T-helper 9 cell (primary cell): ENCODE measurements at places on chromosomes 1 and 21.

DNA sequence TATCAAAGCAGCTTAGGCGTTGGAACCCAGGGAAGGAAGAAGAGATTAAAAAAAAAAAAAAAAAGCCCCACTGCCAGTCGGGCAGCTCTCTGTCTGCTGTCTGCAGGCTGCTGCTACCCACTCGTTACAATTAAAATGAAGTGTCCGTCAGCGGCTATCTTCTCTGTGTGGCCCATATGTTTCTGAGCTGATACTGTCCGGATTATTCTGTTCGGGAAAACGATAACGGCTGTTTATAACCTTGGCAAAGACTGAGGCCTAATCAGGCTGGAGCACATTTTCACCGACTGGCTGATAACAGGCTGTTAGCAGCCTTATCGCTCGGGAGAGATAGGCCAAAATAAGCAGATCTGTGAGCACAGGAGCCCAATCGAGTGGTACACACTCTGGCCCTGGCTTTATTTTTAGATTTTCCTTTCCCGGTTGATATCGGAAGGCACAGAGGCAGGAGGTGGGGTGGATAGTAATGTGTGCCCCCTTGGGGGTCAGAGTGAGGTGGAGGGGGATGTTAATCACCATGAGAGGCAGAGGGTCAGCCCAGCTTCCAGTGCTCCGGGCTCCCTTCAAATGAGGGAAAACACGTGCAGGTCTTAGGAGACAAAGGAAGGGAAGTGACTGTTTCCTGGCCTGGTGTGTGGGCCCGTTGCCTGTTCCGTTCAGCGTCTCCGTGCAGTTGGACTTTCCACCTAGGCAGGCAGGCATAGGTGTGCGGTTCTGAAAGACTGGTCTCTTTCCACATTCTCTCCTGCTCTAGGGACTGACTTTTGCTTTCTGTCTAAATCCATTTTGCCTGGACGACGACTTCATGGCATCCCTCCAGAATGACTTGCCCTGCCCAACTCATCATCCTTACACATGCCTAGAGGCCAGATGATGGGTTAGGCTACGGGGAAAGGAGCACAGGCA, 153.4 kb downstream of the PBX1 start:
- DNase-seq = no peak

DNA sequence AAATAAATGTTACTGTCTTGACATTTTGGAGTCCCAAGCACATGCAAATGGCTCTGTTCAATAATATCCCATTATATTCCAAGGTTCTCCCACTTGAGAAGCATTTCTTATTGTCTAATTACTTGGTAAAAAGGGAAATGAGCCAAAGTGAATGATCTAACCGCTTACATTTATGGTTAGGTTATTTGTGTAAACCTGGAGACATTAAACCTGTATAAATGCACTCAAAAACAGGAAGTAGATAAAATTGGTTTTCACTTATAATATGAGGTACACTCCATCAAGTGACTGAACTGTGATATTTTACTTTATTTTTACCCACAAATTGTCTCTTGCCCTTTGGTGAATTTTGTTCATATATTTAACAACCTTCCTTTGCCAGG, 26.8 kb downstream of the KIF1B start:
- no peak for DNase-seq

- DNase-seq = no peak
Measured at GRCh38 chr1:17819129-17819802, 64.1 kb downstream of the ACTL8 start.

- no peak for DNase-seq
Measured at GRCh38 chr1:87592156-87592555, 263.5 kb downstream of the LMO4 start.

DNA sequence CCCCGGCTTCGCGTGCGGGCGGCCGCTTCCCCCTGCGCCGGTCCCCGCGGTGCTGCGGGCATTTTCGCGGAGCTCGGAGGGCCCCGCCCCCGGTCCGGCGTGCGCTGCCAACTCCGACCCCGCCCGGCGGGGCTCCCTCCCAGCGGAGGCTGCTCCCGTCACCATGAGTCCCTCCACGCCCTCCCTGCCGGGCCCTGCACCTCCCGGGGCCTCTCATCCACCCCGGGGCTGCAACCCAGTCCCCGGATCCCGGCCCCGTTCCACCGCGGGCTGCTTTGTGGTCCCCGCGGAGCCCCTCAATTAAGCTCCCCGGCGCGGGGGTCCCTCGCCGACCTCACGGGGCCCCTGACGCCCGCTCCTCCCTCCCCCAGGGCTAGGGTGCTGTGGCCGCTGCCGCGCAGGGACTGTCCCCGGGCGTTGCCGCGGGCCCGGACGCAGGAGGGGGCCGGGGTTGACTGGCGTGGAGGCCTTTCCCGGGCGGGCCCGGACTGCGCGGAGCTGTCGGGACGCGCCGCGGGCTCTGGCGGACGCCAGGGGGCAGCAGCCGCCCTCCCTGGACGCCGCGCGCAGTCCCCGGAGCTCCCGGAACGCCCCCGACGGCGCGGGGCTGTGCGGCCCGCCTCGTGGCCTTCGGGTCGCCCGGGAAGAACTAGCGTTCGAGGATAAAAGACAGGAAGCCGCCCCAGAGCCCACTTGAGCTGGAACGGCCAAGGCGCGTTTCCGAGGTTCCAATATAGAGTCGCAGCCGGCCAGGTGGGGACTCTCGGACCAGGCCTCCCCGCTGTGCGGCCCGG, 159.2 kb downstream of the RUNX1 start:
- DNase-seq = peak; percentile 66

GRCh38 chr1:159008744-159009188, 941 bp upstream of the IFI16 start:
- DNase-seq = peak; percentile 11

DNA sequence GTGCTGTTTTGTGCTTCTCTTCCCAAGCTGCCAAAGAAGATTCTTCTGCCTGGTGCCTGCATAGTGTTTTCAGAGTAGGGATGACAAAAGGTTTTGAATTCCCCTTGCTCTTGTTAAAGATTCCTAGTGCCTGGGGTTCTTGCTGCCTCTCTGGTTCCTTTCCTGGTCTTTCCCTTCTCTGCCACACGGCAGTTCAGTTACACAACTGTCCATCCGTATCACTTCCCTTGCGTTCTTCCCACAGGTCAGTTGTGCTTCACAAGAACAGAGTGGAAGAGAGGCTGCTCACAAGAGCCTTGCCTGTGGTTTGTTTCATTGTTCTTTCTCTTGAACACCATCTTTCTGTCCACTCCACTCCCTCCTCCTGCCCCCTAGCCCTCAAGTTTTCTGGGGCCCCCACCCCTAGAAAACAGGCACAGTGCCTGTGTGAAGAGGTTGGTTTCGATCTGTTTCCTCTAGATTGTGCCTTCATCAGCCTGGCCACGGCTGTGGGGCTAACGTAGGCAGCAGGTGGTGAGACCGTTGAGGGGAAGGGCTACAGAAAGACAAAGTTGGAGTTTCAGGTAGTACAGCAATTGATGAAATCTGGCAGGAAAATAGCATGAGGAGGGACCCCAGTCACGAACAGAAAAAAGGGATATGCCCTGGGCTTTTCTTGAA, 5.8 kb downstream of the VASH2 start:
- no peak for DNase-seq

DNA sequence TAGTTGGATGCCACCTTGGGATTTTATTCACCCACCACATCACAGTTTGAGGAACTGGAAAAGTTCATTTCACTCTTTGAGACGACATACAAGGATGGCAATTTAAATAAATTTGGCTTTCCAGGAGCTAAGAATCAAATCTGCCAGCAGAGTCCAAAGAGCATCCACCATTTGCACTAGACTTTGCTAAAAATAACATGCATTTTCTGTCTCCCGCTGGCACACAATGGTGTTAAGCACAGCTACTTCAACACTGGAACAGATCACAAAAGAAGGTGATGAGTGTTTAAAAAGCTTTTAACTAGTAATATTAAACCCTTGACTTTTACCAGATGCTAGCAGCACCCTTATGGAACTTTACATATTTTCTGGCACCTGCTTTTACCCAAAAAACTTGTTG, 44.6 kb downstream of the MAEL start:
- no peak for DNase-seq

- no peak for DNase-seq
Measured at GRCh38 chr1:70415882-70416281, 4.8 kb downstream of the CTH start.

- DNase-seq = no peak
Measured at GRCh38 chr1:92317836-92318493, 19.1 kb downstream of the RPAP2 start.

- no peak for DNase-seq
Measured at GRCh38 chr1:91631718-91632330, 131.2 kb downstream of the CDC7 start.

- DNase-seq = no peak
Measured at GRCh38 chr1:205030896-205031295, 12.1 kb upstream of the CNTN2 start.
